Activated CD4-positive, alpha-beta T cell treated with anti-CD3 and anti-CD28 coated beads, Interleukin-2, amount 50 U/mL, for 4 hours (primary cell): ENCODE measurements at places on chromosomes 1 and 21.

- no peak for DNase-seq
These were observed 16.3 kb downstream of the DPYD start for GRCh38 chr1:97904534-97904933.

- peak; percentile 47 for DNase-seq
These were observed at the start of gene SFN for GRCh38 chr1:26862781-26863684. TSS of gene SFN (plus strand) at chr1:26863149. CDS start at chr1:26863213, 64 bp downstream.

DNA sequence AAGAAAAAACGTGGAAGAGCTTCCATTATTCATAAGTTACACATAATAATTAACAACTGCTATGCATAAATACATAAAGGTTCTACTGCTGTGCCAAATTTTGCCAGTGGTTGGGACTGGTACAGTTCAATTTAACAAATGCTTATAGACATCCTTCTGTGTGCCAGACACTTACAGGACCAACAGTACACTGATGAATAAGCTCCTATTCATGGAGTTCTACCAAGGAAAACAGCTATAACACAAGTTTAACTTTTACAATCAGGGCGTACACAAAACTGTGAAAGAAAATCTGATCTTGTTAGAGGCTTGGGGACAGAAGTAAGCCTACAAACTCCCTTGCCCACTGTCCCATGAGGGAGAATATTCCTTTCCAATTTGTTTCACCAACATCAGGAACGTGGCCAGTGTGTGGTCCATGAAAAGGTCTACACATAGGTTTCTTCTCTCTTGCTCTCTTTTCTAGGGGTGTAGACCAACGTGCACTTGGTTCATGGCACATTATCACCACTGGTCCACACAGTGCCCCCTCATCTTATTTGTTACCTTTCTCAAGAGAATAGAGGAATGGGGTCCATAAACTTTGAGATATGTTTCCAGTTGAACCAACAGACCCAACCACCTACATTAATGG is 10.1 kb downstream of the NRIP1 start:
- DNase-seq, result no peak

DNA sequence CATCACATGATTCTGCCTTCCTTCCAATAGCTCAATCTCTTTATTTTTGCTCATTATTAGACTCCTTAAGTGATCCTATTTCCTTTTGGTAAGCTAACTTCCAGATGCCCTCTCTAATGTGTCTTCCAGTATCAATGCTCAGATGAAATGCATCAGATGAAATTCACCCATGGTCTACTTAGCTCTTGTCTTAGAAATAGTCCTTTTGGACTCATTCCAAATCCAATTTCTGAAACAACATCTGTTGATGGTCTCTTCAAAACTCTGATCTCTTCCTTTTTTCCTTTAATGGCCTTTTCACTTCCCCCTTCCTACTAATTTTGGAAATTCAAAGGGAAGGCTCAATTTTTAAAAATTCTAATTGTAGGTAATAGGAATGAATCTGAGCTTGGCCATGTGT is 81.1 kb upstream of the GREM2 start:
- no peak for DNase-seq

DNA sequence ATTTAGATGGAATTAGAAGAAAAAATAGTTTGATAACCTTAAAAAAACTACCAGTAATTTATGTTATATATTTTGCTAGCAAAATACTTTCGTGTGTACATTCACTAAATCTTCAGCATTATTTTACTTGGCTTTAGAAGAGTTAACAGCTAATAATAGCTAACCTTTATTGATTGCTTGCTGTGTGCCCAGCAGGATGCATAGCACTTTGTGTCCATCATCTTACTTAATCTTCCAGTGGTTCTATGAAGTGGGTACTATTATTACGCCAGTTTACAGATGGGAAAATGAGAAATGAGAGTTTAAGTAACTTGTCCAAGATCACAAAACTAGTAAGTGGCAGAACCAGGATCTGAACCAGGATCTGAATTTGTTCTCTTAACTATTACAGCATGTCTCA is 41.7 kb upstream of the GPR25 start:
- no peak for DNase-seq

DNA sequence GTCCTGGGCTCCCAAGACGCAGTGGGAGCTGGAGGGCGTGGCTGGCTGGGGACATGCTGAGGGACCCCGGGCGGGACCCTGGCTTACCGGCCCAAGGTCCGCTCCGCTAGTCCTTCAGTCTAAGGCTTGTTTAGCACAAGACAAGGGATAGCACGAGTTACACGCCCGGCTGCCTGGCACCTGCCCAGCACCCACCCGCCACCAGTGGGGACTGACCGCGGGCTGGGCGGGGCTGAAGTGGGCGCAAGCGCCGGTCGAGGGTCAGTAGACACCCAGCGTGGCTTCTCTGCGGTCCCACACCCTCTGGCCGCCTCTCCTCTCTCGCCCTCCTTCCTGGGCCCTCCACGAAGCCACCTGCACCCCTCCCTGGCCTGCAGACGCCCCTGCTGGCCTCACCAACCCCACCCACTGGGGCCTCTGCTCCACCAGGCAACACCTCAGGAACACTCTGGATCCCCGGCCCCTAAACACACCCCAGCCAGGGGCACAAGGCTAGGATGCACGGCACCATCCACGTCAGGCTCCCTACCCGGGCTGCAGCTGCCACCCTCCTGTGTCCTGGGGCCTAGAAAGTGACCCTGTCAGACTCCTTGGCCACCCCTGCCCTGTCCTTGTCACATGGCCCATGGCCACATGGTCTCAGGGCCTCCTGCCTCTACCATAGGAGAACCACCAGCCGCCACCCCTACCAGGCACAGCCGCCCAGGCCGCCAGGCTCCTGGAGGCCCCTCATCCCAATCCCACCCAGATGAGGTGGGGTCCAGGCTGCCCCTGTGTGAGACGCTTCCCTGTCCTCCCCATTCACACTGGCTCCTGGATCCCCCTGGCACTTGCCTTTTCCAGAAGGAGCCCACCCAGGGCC is 6.1 kb downstream of the TAS1R3 start:
- no peak for DNase-seq

- DNase-seq, result no peak
These were observed 213.1 kb downstream of the PCP4 start for GRCh38 chr21:40080385-40080784.

GRCh38 chr1:54487571-54488050 is 60.4 kb upstream of the ACOT11 start:
- no peak for DNase-seq

GRCh38 chr1:109802136-109802900 is 38.6 kb upstream of the EPS8L3 start:
- peak; percentile 28 for DNase-seq

DNA sequence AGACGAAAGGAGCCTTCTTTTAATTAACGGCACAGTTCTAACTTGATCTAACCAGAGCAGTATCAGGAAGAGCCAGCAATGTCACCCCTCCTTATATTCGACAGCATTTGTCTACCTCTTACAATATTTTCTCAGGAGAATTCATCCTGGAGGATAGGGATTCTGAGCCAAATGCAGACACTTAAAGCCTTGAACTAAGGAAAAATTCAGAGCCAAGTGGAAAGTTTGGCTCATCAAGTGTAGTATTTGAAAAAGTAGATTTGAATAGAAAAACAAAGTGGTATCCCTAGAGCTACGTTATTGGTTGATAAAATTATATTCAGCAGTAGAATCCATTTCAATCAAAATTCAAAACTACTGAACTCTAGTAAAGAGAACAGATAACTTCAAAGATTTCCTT is 732.0 kb upstream of the ADGRL2 start:
- no peak for DNase-seq

GRCh38 chr21:44326716-44327602 is 12.2 kb downstream of the CFAP410 start:
- no peak for DNase-seq

DNA sequence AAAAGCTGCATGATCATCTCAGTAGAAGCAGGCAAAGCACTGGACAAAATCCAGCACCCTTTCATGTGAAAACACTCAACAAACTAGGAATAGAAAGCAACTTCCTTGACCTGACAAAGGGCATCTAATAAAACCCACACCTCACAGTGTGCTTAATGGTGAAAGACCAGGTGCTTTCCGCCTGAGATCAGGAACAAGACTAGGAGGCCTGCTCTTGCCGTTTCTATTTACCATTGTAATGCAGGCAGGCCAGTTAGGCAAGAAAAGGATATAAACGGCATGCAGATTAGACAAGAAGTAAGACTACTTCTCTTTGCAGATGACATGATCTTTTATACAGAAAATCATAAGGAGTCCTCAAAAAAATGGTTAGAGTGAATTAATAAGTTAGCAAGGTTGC is 37.2 kb downstream of the SLC37A1 start:
- DNase-seq, result no peak

- DNase-seq, result no peak
These were observed 41.8 kb downstream of the KIFAP3 start for GRCh38 chr1:170032531-170033280.

DNA sequence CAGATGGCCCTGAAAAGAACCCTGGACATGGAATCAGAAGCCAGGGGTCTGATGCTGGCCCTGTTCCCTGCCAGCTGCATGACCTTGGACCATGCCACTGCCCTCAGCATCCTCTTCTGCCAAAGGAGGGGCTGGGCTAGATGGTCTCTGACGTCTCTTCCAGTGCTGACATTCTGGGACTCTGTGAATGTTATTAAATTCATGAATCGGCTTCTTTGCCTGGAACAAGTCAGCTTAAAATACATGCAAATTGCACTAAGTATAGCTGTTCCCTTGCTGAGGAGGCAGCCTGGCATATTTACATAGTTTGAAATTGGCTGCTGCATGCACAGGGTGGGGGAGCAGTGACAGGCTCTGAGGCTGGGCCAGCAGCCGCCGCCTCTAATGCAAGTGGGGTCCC is 23.8 kb downstream of the KCNA2 start:
- DNase-seq, result no peak

- DNase-seq, result no peak
These were observed 10.7 kb upstream of the CD2 start for GRCh38 chr1:116743535-116743934.

GRCh38 chr1:80054129-80054528 is 1047.6 kb upstream of the ADGRL4 start:
- no peak for DNase-seq

DNA sequence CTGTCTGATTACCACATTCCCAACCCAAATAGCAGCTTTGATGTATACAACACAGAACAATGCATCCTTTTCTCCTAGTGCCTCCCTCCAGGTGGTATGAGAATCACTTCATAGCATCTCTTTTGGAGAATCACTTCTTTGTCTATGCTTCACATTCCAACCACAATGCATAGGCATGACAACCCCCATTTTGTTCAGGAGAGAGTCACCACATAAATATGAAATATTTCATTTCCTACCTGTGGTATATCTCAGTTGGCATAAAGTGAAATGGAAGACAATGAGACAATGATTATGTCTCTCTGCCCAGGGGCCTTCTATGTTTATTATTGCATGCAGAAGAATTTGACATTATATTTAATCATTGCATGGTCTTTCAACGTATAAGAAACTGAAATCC is 112.2 kb downstream of the BRINP2 start:
- no peak for DNase-seq

DNA sequence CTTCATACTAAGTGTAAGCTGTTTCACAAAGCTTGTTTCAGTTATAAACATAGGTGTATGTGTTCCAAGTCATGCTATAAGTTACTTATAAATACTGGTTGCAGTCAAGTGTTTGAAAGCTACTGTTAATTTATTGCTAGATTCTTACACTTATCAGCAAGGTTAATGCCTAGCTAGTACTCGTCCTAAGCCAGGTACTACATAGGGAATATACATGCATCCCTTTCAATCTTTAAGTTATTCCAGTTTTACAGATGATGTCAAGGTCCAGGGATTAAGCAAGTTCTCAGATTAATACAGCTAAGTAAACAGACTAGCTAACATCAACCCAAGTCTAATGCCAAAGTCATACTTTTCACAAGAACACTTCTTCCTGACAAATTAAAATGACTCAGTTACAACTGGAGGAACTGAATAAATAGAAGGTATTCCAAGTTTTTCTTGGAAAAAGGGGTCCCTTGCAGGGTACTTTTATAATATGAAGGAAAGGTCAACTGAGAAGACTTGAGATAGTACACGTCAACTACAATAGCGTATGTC is 652.2 kb upstream of the USP24 start:
- DNase-seq, result no peak

DNA sequence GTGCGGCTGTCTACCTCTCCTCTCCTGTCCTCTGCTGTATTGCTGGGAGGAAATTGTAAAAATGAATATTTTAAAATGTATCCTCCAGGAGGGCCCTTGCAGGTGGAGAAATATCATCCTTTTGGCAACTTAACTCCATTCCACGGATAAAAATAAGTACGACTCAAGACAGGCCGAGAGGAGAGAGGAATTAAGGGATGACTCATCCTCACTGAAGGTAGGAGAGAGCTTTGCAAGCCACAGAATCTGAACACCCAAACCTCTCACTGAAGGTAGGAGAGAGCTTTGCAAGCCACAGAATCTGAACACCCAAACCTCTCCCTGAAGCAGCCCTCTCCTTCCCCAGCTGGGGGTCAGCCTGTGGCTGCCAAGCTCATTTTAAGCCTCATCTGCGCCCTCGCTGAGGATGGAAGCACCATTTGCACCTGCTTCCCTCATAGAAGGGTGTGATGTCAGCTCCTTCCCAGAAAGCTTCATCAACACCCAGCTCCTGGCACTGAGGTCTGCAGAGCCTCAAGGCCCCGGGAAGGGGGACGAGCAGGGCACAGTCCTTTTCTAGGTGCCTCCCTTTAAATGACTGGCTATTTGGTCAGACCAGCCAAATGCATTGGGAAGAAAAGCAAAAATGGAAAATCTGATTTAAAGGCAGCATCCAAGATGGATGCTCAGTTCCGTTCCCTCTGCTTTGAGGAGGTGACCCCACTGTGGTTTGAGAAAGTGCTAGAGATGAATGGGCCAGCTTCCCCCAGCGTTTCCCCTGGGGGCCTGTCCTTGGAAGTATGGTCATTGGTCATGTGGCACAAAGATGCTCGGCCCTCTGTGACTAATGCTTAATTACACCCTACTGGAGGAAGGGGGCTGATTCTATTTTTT is 12.9 kb upstream of the SELENON start:
- no peak for DNase-seq

DNA sequence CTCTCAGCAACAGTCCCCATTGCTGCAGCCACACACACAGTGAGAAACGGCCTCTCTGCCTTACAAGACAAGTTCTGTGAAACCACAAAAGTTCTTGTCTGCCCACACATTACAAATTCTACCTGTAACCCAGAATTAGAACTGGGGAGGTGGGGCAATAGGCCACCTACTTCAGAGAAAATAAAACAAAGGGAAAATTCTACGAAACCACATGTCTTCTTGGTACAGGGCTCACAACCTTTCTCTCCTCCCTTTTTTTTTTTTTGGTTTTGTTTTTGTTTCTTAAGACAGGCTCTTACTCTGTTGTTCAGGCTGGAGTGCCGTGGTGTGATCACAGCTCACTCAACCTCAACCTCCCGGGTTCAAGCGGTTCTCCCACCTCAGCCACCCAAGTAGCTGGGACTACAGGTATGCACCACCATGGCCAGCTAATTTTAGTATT is 30.2 kb downstream of the LPAR3 start:
- DNase-seq, result peak; percentile 38

- no peak for DNase-seq
These were observed 121.8 kb downstream of the SYF2 start for GRCh38 chr1:25110485-25110884.

GRCh38 chr1:172351346-172351745 is 69.1 kb upstream of the C1orf105 start:
- no peak for DNase-seq
